Thymus (tissue), 14 donors: ENCODE measurements at places on chromosomes 11 and 22.

- no peak overlapping the region for H3K27ac ChIP-seq
- H3K27me3 ChIP-seq = peaks cover 2% of the 10 kb centered on the region
- no peak for DNase-seq
- no peaks in the 10 kb centered on the region for H3K36me3 ChIP-seq
These were observed 27.8 kb downstream of the PHLDB1 start for GRCh38 chr11:118635237-118635591.

DNA sequence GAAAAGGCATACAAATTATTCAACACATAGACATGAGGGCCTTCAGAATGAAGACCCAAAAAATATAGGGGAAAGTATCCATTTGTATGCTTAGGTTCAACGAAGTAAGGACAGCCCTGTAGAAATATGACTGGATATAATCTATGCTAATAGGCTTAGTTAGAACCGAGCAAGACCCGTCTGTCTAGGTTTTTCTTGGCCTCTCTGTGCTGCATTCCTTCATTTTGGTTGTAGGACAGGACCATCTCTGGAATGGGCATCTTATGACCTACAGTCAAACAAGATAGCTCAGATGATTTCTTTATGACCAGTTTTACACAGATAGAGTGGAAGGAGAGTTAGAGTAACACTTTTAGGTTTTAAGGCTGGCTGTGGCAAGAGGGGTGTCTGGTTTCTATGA, 5.6 kb upstream of the MS4A7 start:
- H3K36me3 ChIP-seq = no peaks in the 10 kb centered on the region
- no peak overlapping the region for H3K4me3 ChIP-seq
- no peaks in the 10 kb centered on the region for H3K27me3 ChIP-seq
- no peak overlapping the region for H3K27ac ChIP-seq
- no peaks in the 10 kb centered on the region for H3K4me1 ChIP-seq

GRCh38 chr11:47991894-47992293, 11.5 kb downstream of the PTPRJ start:
- no peak overlapping the region for H3K27ac ChIP-seq
- H3K27me3 ChIP-seq = no peaks in the 10 kb centered on the region
- H3K4me1 ChIP-seq = peaks cover 3% of the 10 kb centered on the region

GRCh38 chr22:40498420-40499208, 128.2 kb downstream of the SGSM3 start:
- no peak overlapping the region for H3K4me3 ChIP-seq
- H3K27me3 ChIP-seq = no peaks in the 10 kb centered on the region
- no peak for DNase-seq
- H3K4me1 ChIP-seq = peaks cover 2% of the 10 kb centered on the region
- no peak overlapping the region for H3K27ac ChIP-seq

- peaks cover 15% of the 10 kb centered on the region for H3K4me1 ChIP-seq
- no peaks in the 10 kb centered on the region for H3K36me3 ChIP-seq
- no peak overlapping the region for H3K27ac ChIP-seq
- no peak for DNase-seq
These were observed 103.4 kb downstream of the BRD1 start for GRCh38 chr22:49724030-49724892.

DNA sequence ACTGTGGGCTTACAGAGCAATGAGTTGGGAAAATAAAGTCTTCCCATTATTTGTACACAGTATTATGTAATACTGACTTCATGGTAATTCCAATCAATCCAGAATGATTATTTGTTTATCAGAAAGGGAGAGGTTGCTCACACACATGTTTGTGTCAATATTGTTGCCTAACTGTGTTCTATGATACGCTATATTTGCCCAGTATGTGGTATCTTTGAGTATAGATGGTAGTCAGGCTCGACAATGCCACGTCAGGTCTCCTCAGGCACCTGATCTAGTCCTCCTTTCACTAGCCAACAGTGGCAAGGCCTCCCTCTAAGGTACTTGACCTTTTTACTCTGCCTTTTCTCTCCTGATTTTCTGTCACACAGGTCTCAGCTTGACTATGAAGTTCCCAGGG, 5.3 kb downstream of the DNHD1 start:
- no peak overlapping the region for H3K4me3 ChIP-seq
- H3K36me3 ChIP-seq = peaks cover 7% of the 10 kb centered on the region
- H3K27ac ChIP-seq = no peak overlapping the region
- no peaks in the 10 kb centered on the region for H3K27me3 ChIP-seq
- DNase-seq = no peak
